ENCODE measurements at places on chromosomes 1 and 21. TPM values are rescaled to one million over a fixed set of nuclear protein-coding genes. Genes with fewer than 3 reads are reported as not detected.
A peak's percentile ranks its signal among the peaks of the same experiment; 100 is the strongest.

- H3K4me1 ChIP-seq, result peaks cover 8% of the 10 kb centered on the region
- H3K36me3 ChIP-seq, result peaks cover 16% of the 10 kb centered on the region
- H3K4me3 ChIP-seq, result no peak overlapping the region
- no peaks in the 10 kb centered on the region for H3K27me3 ChIP-seq
Observed at GRCh38 chr21:33841561-33841960, 74.0 kb downstream of the ATP5PO start.

- peak; percentile 98 for DNase-seq
- peak within 1 kb of the TSS; percentile 93 for H3K27ac ChIP-seq
- H3K27me3 ChIP-seq, result no peaks in the 10 kb centered on the region
- H3K4me3 ChIP-seq, result peak within 1 kb of the TSS; percentile 87
Observed at GRCh38 chr1:56578963-56579875, at the start of gene PLPP3. PLPP3 (minus strand) TSS chr1:56579563; CDS start chr1:56579016, 547 bp downstream.

BARHL2 gene
- not detected for total RNA-seq

DNA sequence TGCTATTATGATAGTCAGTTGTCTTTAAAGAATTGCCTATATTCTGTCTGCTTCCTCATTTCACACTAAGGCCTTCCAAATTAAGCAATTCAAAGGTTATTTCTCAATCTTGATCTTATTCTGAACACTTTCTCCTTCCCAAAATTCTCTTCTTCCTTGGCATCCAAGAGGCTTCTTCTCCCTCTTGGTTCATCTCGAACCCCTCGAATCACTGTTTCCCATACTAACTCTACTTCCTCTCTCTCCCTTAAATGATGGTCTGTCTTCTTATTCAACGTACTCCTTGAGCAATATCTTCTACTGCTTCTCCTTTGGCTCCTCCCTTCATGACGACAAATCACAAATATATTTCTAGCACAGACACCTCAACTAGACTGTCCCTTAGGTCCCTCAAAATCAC, 4.5 kb downstream of the COPA start:
- DNase-seq, result no peak
- peaks cover 65% of the 10 kb centered on the region for H3K36me3 ChIP-seq

MTMR11 gene
- total RNA-seq, result 9.9 TPM

G0S2 gene
- 28.5 TPM for total RNA-seq

DNA sequence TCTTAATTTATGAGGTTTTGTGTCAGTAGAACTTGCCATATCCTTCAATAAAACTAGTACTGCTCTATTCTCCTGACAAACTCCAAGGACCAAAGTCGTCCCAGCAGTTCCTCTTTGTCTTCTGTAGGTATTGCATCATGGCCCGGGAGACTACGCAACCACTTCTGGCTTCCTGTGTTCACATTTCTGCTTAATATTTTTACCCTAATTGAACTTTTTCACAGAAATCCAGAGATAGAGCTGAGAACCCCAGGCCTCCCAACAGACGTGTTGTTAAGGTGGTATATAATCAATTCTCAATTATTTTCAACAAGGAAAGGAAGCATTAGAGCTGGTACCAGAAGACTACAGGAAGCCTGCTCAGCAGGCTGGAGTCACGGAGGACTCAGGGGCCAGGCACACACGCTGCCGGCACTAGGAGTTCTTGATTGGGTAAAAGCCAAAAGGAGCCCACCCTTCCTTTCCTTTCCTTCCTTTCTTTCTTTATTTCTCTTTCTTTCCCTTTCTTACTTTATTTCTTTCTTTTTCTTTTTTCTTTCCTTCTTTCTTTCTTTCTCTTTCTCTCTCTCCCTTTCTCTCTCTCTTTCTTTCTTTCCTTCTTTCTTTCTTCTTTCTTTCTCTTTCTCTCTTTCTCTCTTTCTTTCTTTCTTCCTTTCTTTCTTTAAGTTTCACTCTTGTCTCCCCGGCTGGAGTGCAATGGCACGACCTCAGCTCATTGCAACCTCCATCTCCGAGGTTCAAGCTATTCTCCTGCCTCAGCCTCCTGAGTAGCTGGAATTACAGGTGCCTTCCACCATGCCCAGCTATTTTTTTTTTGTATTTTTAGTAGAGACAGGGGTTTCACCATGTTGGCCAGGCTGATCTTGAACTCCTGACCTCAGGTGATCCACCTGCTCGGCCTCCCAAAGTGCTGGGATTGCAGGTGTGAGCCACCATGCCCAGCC, 173.7 kb downstream of the ZBTB18 start:
- H3K36me3 ChIP-seq, result no peaks in the 10 kb centered on the region
- no peaks in the 10 kb centered on the region for H3K27me3 ChIP-seq
- no peaks in the 10 kb centered on the region for H3K4me1 ChIP-seq
- no peak overlapping the region for H3K27ac ChIP-seq

DNA sequence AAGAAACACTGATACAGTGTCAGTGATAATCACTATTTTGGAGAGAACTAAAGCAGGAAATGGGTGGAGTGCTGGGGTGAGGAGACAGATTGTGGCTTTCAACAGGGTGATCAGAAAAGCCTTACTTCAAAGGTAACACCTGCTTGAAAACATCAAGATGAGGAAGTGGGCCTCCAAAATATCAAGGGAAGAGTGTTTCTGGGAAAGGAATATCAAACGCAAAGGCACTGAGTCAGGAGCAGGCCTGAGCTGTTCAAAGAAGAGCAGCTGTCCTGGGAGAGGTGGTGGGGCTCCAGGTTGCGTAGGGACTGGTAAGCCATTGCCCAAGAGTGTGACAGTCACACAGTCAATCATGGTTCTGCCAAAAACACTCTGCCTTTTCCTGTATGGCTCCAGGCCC, 47.1 kb upstream of the ATP1A1 start:
- no peaks in the 10 kb centered on the region for H3K4me1 ChIP-seq
- no peaks in the 10 kb centered on the region for H3K36me3 ChIP-seq
- H3K27me3 ChIP-seq, result no peaks in the 10 kb centered on the region
- no peak for DNase-seq

DNA sequence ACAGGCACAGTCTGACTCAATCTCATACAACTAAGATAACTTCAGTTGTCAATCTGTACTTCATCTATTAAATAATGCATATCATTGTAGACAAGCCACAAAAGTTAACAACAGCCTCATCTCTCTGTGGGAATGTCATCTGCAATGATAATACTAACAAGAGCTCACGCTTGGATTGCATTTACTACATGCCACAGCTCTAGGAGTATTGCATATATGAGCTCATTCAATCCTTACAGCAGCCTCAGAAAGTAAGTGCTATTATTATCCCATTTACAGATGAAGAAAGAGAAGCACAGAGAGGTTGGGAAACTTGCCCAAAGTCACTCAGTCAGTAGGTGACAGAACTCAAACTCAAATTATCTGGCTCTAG, 105.7 kb upstream of the GUCA2B start:
- H3K27ac ChIP-seq, result no peak overlapping the region
- no peak for DNase-seq
- H3K4me3 ChIP-seq, result no peak overlapping the region
- H3K4me1 ChIP-seq, result no peaks in the 10 kb centered on the region

GRCh38 chr1:185595835-185596667, 138.1 kb upstream of the HMCN1 start:
- no peak overlapping the region for H3K27ac ChIP-seq
- H3K36me3 ChIP-seq, result no peaks in the 10 kb centered on the region
- no peak overlapping the region for H3K4me3 ChIP-seq

KCNT2 gene
- total RNA-seq, result 6.8 TPM

KCNJ9 gene
- total RNA-seq, result not detected

LIN28A gene
- total RNA-seq, result not detected

DNA sequence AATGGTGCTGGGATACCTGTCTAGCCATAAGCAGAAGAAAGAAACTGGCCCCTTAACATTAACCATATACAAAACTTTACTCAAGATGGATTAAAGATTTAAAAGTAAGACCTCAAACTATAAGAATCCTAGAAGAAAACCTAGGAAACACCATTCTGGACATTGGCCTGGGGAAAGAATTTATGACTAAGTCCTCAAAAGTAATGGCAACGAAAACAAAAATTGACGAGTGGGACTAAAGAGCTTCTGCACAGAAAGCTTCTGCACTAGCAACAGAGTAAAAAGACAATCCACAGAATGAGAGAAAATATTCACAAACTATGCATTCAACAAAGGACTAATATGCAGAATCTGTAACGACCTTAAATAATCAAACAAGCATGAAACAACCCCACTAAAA, 66.7 kb downstream of the NME7 start:
- H3K4me1 ChIP-seq, result no peaks in the 10 kb centered on the region
- no peaks in the 10 kb centered on the region for H3K27me3 ChIP-seq
- H3K27ac ChIP-seq, result no peak overlapping the region
- no peak for DNase-seq

DNA sequence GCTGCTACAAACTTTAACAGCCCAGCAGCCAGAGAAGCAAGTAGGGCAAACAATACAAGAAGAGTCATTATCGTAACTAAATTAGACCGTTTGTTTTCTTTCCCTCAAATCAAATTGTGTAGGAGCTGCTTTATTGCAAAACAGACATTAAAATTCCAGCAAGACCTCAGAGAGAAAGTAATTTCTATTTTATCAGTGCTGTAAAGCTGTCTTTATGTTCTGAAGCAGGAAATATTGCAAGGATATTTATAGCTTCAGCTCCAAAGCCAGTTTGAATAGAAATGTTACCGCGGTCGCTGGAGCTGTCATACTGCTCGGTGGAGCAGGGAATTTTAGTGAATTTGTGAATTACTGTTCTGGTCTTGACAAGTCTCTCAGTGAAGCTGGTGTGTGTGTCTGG, 503.8 kb upstream of the PLXNA2 start:
- H3K36me3 ChIP-seq, result no peaks in the 10 kb centered on the region
- no peak overlapping the region for H3K4me3 ChIP-seq
- H3K27me3 ChIP-seq, result no peaks in the 10 kb centered on the region
- H3K4me1 ChIP-seq, result no peaks in the 10 kb centered on the region

KCNQ4 gene
- 20.0 TPM for total RNA-seq

- no peak overlapping the region for H3K27ac ChIP-seq
- no peaks in the 10 kb centered on the region for H3K4me1 ChIP-seq
- H3K27me3 ChIP-seq, result peaks cover 6% of the 10 kb centered on the region
- H3K4me3 ChIP-seq, result no peak overlapping the region
- no peaks in the 10 kb centered on the region for H3K36me3 ChIP-seq
Observed at GRCh38 chr1:57632401-57632800, 208.5 kb upstream of the DAB1 start.

NDUFS2 gene
- total RNA-seq, result 131 TPM

- no peak overlapping the region for H3K27ac ChIP-seq
- H3K27me3 ChIP-seq, result no peaks in the 10 kb centered on the region
- H3K4me1 ChIP-seq, result no peaks in the 10 kb centered on the region
- DNase-seq, result no peak
Observed at GRCh38 chr1:162956922-162957321, 95.9 kb upstream of the CCDC190 start.

DNA sequence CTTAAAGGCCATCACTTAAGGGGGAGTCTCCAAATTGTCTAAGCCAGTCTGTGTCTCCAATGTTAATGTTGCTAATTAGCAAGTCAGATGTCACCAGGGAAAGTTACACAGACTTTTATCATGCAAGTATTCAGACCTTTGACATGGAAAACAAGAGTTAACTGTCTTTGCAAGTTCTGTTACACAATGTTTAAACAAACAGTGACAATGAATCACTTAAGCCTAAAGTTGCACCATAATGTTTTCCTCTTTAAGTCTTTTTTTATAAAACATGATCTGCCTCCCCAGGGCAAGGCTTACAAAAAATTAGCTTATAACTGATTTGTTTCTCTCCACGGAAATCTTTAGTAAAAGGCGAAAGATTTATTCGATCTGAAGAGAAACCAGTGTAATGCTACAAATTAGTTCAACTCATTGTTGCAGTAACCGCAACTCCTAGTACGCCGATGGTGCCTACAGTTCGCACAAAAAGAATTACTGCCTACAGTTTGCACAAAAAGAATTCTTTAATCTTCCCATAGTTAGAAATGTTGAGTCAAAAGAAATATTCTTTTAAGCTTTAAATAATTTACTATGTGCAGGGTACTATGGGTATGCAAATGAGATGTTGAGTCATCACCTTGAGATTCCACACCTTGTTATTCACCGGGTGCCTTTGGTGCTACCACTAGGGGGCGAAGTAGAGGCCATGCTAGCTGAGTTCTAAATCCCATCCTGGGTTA, 45.3 kb downstream of the HHAT start:
- DNase-seq, result peak; percentile 82
- no peak overlapping the region for H3K27ac ChIP-seq
- H3K27me3 ChIP-seq, result no peaks in the 10 kb centered on the region
- no peaks in the 10 kb centered on the region for H3K4me1 ChIP-seq
- H3K36me3 ChIP-seq, result no peaks in the 10 kb centered on the region
- H3K4me3 ChIP-seq, result no peak overlapping the region

DNA sequence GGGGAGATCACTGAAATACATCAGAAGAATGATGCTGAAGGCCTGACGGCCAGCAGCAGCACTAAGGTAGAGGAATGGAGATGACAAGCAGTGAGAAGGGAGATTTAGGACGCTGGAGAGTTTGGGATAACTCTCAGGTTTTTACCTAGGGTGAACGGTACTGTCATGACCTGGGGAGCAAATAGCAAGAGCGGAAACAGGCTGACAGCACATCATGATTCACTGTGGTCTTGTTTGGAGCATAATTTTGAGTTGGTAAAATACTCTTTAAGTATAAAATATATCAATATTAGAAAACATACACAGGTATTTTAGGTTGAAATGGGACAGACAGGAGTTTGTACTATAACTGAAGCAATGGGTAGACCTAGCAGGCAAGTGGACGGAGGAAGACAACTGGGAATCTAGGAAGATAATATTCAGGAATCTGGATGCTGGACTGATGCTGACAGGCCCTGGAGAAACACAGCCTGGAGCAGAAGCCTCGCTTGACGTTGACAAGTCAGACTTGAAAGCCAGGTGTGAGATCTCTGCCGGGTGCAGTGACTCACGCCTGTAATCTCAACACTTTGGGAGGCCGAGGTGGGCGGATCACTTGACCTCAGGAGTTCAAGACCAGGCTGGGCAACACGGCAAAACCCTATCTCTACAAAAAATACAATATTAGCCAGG, 33.3 kb downstream of the ALG14 start:
- H3K4me1 ChIP-seq, result peaks cover 29% of the 10 kb centered on the region
- no peak overlapping the region for H3K27ac ChIP-seq
- no peak for DNase-seq
- no peaks in the 10 kb centered on the region for H3K36me3 ChIP-seq
- no peak overlapping the region for H3K4me3 ChIP-seq
- no peaks in the 10 kb centered on the region for H3K27me3 ChIP-seq

GRCh38 chr1:230191079-230191804, 124.2 kb downstream of the GALNT2 start:
- peak overlapping the region; percentile 75 for H3K27ac ChIP-seq
- H3K4me3 ChIP-seq, result no peak overlapping the region
- DNase-seq, result peak; percentile 94
